NCI-H2171 treated with DMSO at 0.1 percent for 48 hours (cell line): ENCODE measurements at places on chromosomes 11 and 22.

- DNase-seq = no peak
These were observed 813 bp upstream of the BTBD10 start for GRCh38 chr11:13463779-13464290.

GRCh38 chr11:96228910-96229309, 114.1 kb downstream of the MAML2 start:
- no peak for DNase-seq

DNA sequence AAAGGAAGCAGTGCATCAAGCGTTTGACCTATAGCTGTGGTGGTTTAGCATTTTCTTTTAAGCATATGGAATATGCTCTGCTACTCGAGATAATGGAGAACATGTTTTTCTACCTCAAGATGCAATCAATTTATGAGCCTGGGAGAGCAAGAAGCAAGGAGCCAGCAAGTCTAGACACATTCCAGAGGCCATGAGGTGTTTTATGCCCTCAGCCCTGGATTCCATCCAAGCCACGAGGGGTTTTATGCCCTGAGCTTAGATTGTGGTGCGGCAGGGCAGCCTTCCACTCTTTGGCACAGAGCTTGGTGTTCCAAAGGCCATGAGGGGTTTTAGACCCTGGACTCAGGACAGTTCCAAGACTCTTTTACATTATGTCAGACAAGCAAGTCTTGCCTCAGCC, 11.7 kb upstream of the DNAJB13 start:
- peak; percentile 49 for DNase-seq

GRCh38 chr11:77276271-77276670, 25.2 kb downstream of the GDPD4 start:
- DNase-seq = no peak

- no peak for DNase-seq
These were observed 29.1 kb upstream of the LMO2 start for GRCh38 chr11:33920838-33921613.

DNA sequence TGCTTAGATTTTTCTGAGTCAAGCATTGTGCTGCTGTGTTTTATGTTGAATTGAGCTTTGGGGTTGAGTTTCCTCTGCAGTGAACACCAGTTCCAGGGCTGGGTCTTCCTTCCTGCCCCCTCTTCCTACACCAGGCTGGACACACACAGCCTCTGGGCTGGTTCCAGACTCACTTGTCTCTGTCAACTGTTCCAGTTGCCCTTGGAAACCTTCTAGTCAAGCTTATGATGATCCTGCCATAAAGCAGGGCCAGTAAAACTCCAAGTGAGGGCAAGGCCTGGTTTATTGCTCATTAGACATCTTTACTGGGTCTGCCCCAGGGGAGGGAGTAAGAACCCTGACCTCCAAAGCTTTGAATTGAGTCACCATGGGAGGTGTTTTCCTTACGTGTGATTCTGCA, 61.1 kb downstream of the KIAA1671 start:
- no peak for DNase-seq

- no peak for DNase-seq
These were observed 43.2 kb downstream of the IGLL1 start for GRCh38 chr22:23536821-23537345.

GRCh38 chr11:64165481-64165841, 452 bp downstream of the MACROD1 start:
- DNase-seq = no peak

GRCh38 chr11:4830909-4831308, 9.8 kb downstream of the OR51F2 start:
- DNase-seq = no peak

- DNase-seq = no peak
These were observed 132.2 kb downstream of the ST3GAL4 start for GRCh38 chr11:126487711-126488110.

DNA sequence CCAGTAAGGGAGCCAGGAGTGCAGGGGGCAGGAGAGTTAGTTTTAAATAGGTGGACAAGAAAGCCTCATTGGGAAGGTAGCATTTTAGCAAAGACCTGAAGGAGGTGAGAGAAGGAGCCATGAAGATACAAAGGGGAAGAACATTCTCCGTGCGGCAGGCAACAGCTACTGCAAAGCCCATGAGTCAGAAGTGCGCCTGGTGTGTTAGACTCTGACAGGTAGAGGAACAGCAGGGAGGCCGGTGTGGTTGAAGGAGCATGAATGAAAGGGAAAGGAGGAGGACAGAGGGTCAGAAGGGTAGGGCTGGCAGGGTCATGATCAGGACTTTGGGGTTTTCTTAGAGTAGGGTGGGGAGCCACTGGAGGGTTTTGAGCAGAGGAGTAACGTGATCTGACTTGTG, 34.5 kb upstream of the PAMR1 start:
- DNase-seq = no peak

DNA sequence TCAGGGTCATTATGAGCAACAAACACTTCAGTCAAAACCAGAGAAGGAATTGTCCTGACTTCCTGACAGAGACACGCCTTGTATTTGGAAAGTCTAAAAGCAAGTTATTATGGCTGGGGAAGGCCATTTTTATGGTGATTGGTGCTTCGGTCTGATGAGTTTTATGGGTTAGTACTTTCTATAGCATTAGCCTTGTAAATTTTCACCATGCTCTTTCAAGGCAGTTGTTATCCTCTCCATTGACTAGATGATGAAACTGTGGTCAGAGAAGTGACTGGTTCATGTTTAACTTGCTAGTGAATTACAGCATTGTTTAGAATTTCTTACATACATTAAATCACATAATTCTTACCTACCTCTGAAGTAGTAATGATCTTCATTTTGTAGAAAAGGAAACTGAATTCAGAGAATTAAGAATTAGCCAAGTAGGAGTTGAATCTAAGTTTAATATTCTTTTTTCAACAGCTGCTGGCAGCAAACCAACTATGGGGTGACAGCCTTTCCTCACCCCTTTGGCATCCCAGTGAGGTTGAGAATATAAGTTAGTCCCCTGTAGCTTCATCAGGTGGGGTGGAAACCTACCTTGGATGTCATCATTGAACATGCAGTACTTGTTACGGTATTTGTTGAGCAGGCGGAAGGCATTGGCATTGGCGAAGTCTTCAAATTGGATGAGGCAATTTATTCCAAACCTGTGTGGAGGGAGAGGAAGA, 90.0 kb downstream of the CCDC81 start:
- DNase-seq = no peak

DNA sequence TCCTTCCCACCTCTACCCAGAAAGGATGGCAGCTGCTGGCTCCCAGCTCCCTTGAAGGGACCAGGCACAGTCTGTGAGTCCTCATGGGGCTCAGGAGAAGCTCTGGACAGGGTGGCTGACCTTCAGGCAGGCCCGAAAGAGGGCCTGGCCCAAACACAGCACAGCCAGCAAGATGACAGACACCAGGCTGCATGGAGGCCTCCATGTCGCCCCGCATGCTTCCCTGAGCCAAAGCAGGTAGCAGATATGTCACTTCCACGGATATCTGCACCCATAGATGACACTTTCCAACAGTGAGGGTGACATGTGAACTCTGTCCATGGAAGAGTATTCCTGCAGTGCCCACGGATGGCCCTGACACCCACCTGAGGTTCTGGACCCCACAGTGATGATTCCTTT, 18.4 kb downstream of the EIF1AD start:
- no peak for DNase-seq

GRCh38 chr11:64566915-64567891, 23.8 kb upstream of the SLC22A12 start:
- no peak for DNase-seq

GRCh38 chr22:27504360-27505253, 296.9 kb downstream of the MN1 start:
- DNase-seq = peak; percentile 58

DNA sequence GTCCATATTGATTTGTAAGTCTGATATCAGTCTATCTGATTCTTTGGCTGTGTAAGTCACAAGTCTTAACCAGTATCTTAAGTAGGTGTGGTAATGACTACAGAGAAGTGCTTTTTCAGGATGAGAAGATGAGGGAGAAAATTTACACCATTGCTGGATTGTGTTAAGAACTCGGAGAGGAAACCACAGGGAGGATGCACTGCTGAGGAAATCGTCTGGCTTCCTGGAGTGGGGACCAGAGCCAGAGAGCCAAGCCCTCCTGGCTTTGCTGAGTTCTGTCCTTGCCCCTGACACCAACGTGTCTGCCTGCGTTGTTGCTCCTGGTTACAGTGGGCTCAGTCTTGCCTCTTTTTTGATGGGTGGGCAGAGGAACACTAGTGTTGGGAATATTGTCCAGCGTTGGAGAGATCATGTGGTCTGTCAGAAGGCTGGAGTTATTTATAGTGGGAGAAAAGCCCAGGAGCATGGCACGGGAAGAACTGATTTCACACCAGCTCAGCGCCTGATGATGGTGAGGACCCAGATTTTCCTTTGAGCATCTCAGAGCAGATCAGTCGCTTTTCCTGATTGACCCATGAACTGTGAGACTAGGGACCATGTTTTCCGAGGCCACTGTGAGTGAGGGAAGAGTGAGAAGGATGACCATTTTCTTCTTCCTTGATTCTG, 29.6 kb downstream of the MARK2 start:
- no peak for DNase-seq

- peak; percentile 29 for DNase-seq
These were observed 15.8 kb downstream of the TMEM258 start for GRCh38 chr11:61776561-61777075.

- no peak for DNase-seq
These were observed 24.5 kb upstream of the SESN3 start for GRCh38 chr11:95255251-95256145.

DNA sequence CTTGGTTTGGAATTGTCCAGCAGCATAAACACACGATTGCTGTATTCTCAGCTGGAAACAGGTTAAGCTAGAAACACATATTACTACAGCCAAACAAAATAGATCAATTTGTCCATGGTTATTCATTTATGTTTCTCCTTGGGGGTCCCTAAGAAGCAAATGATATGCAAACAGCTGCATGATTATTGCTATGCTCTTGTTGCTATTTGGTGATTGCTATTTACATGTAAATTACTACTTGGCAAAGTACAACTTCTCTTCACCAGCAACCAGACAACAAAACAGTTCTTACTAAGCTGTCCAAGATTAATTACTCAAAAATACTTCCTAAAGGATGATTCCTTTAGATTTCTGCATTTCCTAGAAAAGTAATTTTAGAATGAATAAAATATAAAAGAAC, 567.9 kb upstream of the ARHGAP42 start:
- DNase-seq = no peak

GRCh38 chr11:130510407-130511006, 62.1 kb downstream of the ADAMTS15 start:
- no peak for DNase-seq

DNA sequence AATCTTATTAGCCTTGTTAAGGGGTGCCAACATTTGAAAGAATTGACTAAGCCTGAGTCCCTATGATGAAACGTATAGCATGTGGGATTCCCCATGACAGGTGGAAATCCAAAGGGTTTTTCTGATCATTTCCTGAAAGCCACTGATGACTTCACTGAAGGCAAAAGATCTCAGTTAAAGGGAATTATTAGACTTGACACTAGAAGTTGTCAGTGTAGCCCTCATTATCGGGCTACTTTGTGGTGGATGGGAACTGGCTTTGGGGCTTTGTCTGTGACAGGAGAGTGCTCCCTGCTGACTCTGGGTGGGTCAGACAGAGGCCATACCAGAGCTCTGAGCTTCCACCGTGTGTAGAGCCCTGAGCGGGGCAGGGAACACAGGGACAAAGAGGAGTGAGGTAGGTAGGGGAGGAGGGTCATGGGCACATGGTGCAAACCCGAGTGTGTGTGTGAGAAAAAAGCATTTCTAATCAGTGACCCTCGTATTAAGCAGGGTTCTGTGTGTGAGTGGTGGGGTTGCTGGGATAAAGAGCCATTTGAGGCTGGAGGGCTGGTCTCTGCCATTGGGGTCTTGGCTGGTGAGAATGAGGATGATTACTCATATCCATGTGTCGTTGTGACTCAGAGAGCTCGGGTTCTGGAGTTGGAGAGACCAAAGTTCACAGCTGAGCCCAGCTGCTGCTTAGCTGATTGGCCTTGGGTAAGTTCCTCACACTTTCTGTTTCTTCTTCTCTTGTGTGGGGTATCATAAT, 101.1 kb downstream of the GRIK4 start:
- no peak for DNase-seq
